Smooth muscle cell of bladder (primary cell): ENCODE measurements at places on chromosomes 7 and 10. TPM values are rescaled to one million over a fixed set of nuclear protein-coding genes. Genes with fewer than 3 reads are reported as not detected.

The DNAH11 gene
- total RNA-seq: 0.28 and 0.46 TPM in 2 replicates

The PDAP1 gene
- total RNA-seq: 26.9 and 29.2 TPM in 2 replicates

The MMD2 gene
- not detected in 2 replicates for total RNA-seq

The CFAP69 gene
- total RNA-seq: 7.7 and 10.4 TPM in 2 replicates
